ENCODE measurements at places on chromosomes 12 and 14. TPM values are rescaled to one million over a fixed set of nuclear protein-coding genes. Genes with fewer than 3 reads are reported as not detected.

DNA sequence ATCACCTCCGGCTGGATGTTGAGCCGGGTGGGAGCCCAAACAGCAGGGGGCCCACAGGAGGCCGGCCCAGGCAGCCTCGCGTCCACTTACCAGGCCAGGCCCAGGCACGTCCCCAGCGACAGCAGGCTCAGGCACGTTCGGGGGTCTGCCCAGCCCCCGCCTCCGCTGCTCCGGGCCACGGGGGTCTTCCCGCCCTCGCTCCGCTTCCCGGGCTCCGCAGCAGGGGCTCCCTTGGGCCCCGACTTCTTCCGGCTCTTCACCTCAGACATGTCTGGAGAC is 216 bp downstream of the IKBIP start:
- DNase-seq, result no peak

DNA sequence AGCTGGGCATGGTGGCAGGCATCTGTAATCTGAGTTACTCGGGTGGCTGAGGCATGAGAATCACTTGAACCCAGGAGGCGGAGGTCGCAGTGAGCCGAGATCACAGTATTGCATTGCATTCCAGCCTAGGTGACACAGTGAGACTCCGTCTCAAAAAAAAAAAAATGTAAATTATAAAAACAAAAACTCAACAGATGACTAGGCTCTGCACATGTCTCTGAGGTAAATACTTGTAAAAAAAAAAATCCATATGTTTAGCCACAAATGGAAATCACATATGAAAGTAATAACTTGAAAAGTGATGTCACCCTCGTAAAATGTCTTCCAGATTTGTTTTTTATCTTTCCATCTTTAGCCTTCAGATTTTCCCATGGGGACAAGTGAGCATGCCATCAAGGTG is 85.0 kb downstream of the KICS2 start:
- no peak for DNase-seq

The PRH2 gene
- not detected for total RNA-seq

The RNASE11 gene
- total RNA-seq, result not detected

DNA sequence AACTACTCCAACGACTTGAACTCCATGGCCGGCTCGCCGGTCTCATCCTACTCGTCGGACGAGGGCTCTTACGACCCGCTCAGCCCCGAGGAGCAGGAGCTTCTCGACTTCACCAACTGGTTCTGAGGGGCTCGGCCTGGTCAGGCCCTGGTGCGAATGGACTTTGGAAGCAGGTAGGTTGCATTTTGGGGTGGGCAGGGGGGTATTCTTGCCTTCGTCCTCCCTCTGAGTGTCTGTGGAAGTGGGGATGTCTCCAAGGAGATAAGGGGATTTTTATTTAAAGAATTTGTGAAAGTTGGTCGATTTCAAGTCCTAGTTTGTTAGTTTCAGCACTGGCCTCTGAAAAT is 1.3 kb downstream of the ASCL1 start:
- no peak for DNase-seq

The ADAM21 gene
- total RNA-seq, result 0.32 TPM

- DNase-seq, result no peak
Observed at GRCh38 chr12:75661908-75662307, 150.5 kb upstream of the KRR1 start.

DNA sequence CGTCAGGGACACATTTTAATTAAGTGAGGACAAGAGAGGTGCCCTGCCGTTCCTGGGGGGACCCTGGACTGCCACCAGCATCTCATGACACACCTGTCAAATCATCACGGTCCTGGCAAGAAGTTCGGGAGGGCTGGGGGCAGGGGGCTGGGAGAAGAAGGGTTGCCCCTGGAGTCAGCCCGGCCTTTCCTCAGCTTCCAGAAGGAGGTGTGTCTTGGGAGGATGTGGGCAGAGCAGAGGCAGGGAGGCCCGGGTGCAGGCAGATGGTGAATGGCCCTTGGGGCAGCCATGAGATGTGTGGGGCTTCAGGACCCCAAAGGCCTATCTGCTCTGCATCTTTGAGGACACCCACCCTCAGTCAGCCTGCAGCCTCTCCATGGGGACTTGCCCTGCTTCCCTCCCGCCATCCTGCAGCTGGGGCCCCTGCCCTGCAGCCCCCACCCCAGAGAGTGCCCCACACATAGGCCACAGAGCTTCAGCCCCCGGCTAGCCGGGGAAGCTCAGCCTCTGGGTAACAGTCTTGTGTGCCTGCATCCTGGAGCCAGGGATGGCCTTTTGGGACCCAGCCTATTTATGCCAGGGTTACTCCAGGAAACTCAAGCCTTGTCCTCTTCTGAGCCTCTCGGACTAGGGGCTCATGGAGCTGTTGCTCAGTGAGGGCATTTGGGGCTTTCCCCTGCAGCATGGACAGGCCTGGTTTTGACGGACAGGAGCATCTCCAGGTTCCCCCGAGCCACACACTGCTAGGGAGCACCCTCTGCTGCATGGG is 178.5 kb downstream of the KIF26A start:
- no peak for DNase-seq

The MYF6 gene
- total RNA-seq, result not detected

- DNase-seq, result no peak
Observed at GRCh38 chr12:72276181-72276805, 4.1 kb downstream of the TRHDE start.

GRCh38 chr14:104315625-104316024 is 177.2 kb downstream of the KIF26A start:
- DNase-seq, result no peak

- DNase-seq, result no peak
Observed at GRCh38 chr12:75994069-75994740, 37.4 kb downstream of the PHLDA1 start.

The KIF26A gene
- 6.0 TPM for total RNA-seq

DNA sequence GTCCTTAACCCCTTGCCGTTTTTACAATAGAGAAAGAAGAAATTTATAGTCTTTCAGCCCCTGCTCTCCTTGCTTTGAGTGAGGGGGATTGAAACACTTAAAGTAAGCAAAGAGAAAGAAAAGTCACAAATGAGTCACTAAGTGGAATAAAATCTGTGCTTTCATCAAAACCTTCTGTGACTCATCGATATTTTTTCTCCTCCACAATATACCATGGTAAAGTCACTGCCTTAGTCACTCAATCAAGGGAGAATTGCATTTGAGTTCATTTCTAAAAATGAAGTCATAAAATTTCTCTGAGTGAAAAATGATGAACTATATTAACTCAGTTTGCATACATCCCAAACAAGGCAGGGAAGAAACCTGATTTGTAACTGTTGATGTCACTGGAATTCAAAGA is 470.3 kb downstream of the FOXG1 start:
- no peak for DNase-seq

- DNase-seq, result no peak
Observed at GRCh38 chr12:27335364-27336281, 3.0 kb downstream of the BMAL2 start.

- DNase-seq, result no peak
Observed at GRCh38 chr12:126432780-126433179, 1367.5 kb downstream of the AACS start.

- no peak for DNase-seq
Observed at GRCh38 chr14:97149775-97150174, 352.6 kb downstream of the VRK1 start.

The CD4 gene
- 8.4 TPM for total RNA-seq

DNA sequence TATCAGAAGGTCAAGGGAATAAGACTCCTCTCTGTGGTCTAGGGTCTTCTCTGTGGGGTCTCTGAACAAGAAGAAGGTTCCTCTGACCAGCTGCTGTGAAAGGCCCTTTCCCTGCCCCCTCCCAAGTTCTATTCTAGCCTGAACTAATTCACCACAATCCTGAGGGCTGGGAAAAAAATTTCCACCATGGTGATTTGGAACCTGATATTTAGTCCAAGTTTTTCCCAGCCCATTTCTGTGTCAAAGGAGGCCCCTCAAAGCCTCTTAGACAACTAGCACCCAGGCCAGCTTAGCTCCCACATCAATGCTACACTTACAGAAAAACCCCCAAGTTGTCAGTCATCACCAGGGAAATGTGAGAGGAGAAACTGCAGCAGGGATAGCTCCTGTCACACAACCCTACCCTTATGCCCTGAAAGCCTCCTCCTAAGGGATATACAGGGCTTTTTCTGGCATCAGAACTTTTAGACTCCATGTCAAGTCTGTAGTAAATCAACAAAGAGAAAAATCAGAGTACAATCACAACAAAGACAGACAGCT is 4.5 kb downstream of the FMNL3 start:
- no peak for DNase-seq

DNA sequence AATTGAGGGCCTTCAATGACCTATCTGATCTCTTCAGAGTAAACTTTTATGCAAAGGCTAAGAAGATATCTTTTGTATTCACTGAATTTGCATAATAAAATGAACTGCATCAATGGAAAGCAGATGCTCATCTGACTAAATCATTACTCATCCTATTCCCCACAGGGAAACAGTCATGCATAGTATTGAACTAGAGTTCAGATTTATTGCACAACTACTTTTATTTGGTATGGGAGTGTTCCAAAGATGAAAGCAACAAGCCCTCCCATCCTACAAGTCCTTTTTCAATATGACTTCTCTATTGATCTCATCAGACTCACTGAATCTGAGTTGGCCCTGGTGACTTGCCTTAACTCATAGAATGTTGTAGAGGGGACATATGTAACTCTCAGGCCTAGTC is 159.8 kb downstream of the KITLG start:
- DNase-seq, result no peak

The C14orf132 gene
- 2.4 TPM for total RNA-seq

DNA sequence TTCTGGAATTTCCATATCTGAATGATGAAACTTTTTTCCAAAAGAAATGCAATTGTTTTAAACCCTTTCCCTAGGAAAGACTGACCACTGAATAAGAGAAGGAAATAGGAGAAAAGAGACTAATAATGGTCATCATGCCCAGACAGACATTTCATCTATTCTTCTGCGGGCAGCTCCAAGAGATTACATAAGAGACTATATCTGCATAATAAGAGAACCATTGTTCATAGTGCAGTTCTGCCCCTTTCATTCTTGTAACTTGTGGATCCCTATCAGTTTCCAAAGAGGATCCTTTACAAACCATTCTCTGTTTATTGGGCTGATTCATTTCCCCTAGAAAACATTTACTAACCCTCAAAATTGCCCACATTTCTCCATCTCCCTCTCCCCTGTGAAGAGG is 197.8 kb downstream of the FSCB start:
- DNase-seq, result no peak

The ASCL1 gene
- total RNA-seq, result not detected

DNA sequence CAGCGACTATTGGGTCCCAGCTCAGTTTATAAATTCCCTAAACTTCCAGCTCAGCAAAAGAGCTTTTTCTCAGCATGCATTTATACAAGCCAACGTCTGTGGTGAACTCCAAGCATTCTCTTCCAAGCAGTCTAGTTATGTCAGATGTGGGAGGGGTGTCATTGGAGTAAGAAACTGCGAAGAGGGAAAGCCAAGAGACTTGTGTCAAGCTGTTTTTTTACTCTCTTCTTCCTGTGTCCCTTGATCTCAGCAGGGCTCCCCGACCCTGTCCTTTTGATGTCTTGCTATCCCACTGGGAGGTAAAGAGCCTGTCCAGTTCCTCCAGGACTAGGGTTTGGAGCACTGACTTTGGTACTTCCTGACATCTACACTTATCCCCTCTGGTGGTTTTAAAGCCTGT is 69.0 kb downstream of the PPM1H start:
- DNase-seq, result no peak

DNA sequence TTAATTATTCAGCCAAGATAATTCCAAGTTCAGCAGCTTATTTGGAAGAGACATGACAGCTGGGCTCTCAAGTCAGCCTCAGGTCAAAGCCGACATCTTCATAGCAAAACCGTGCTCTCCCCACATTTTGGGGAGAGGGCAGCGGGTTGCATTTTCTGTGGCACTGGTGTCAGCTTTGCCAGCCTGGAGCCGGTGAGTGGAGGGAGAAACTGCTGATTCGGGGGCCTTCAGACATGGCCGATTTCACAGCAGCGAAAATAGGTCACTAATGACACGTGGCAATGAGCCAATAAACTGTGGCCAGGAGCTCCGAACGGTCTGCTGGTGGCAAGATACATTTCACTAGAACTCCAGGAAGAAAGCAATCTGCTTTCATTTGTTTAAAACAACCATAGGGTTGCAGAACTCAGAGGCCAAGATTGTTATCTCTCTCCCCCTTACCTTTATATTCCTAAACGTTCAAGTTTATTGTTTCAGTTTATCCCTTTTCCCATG is 173.2 kb downstream of the CAND1 start:
- DNase-seq, result no peak

DNA sequence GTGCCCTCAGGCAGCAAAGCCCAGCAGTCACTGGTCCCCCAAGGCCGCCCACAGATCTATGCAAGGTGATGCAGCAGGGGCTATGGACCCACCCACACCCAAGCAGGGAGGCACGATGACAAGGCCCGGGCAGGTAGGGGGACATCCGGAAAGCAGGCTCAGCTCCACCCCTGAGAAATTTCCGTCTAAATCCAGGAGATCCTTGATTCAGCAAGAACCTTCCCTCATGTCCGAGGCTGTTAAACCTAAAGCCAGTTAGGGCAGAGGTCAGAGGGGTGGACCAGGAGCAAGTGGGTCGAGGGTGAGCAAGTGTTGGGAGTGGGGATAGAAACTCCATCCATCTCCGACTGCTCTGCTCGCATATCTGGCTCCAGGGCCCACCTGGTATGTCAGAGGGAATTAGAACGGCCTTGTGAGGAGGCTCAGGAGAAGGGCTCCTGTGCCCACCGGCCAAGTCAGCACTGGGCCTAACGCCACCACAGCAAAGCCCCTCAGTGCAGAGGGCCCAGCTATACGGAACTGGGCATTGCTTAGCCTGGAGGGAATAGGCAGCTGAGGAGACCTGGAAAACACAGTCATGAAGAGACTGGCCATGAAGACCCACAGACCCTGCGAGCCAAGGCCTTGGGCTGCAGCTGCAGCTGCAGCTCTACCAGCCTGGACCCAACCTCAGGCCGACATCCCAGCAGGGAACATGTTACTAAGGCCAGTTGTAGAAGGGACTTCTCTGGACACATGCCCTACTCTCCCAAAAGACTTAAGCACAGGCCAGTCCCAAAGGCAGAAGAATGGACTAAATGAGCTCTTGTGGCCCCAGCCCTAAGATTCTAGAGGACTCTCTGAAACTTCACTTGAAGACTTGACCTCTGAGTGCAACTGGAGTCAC is 34.3 kb downstream of the DAD1 start:
- no peak for DNase-seq

DNA sequence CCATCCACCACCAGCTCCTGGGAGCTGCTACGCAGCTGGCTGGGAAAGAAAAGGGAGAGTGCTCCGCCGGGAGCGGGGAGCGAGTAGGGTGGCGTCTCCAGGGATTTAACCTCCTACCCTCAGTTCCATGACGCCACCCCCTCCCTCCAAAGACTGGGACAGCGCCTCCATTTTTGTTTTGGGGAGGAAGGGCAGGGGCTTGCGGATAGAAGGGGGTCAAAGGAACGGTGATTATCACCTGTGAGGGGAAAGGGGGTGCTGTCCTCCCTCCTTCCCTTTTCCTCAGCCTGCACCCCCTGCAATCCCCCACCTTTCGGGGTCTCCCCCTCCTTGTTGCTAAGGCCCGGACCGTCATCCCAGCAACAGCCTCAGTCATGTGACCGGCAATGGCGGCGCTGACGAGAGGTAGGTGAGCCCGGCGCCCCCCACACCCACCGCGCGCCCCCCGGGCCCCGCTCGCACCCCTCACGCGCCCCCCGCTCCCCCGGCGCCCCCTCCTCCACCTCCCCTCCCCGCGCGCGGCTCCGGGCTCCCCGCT is at the start of gene DTX3:
Gene DTX3 (plus strand): TSS at position 371 of the 538 bp plus-strand sequence. CDS start 1,694 bp downstream, outside the sequence.
- DNase-seq, result peak; percentile 63
